Substantia nigra (tissue), 51 donors: ENCODE measurements at places on chromosomes 1 and 21.

GRCh38 chr1:116465477-116465844, 92.4 kb downstream of the ATP1A1 start:
- DNase-seq = no peak

- DNase-seq = no peak
Measured at GRCh38 chr1:80961464-80962190, 839.1 kb upstream of the ADGRL2 start.

DNA sequence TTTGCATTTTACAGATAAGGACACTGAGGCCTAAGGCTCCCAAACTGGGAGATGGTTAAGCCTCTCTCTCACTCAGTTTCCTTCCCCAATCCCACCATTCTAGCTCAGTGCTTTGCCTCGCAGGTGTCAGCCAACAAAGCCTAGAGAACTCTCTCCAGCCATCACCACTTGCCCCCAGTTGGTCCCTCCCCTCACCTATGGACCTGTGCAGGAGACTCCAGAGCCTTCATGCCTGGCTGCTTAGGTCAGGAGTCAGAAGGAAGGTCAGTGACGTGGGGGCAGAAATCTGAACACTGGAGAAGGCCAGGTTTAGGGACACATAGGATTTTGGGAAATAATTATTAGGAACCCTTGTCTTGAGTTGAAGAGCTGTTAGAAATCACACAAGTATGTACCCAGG, 295.3 kb downstream of the PTPRU start:
- DNase-seq = no peak

DNA sequence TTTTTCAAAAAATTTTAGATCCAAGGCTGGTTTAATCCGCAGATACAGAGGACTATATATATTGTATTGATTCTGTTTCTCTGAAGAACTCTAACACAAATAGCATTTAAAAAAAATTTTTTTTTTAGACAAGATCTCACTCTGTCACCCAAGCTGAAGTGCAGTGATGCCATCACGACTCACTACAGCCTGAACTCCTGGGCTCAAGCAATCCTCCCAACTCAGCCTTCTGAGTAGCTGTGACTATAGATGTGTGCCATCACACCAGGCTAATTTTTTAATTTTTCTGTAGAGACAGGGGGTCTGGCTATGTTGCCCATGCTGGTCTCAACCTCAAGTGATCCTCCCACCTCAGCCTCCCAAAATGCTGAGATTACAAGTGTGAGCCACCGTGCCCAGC, 3.0 kb downstream of the ANKRD45 start:
- no peak for DNase-seq

DNA sequence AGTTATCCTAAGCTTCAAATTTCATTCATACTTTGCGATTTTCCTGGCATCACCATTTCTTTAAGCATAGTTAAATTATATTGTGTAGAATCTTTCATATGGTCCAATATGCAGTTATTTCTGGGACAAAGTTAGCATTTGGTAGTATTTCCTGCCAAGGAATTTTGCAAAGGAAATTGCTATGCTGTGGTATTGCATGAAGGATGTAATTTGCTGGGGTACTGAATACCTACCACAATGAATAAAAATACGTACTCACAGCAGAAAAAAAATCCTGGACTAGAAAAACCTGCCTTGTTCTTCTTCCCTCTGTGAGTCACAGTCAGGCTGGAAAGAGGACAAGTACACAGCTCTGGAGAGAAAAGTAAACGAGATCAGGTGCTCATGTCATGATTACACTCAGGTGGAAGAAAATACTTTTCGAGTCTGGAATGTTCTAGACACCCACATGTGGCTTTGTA, 241.2 kb downstream of the PTBP2 start:
- DNase-seq = no peak

DNA sequence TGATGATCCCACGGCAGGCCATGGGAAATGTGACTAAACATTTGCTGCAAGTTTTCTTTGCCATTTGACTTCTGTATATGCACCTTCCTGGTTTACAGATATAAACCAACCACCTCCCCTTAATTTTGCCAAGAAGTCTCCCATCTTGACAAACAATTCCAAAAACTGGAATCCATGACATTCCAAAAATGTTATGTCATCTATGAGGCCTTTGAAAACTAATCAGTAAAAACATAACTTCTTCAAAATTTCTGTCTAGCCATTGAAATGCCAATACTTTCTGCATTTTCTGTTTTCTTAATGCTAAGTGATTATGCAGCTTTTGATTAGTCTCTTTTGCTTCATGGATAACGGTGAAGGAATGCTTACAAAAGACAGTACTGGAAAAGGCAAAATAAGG, 84.1 kb downstream of the LYST start:
- no peak for DNase-seq

DNA sequence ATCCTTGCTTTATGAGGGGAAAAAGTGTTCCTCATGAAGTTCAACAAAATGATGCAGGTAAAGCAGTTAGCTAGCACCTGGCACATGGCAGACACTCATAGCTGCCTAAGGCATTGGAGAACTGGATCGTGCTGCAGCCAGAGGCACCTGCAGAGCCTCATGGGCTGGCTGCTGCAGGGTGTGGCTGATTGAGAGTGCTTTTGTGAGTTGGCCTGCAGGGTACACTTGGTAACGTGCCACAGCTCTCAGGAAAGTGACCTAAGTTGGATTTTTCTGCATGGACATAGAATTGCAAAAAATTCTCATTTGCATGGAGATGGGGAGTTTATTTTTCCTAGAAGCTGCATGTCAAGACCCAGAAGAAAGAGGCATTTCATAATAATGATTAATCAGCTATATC, 31.6 kb upstream of the IL20 start:
- no peak for DNase-seq

DNA sequence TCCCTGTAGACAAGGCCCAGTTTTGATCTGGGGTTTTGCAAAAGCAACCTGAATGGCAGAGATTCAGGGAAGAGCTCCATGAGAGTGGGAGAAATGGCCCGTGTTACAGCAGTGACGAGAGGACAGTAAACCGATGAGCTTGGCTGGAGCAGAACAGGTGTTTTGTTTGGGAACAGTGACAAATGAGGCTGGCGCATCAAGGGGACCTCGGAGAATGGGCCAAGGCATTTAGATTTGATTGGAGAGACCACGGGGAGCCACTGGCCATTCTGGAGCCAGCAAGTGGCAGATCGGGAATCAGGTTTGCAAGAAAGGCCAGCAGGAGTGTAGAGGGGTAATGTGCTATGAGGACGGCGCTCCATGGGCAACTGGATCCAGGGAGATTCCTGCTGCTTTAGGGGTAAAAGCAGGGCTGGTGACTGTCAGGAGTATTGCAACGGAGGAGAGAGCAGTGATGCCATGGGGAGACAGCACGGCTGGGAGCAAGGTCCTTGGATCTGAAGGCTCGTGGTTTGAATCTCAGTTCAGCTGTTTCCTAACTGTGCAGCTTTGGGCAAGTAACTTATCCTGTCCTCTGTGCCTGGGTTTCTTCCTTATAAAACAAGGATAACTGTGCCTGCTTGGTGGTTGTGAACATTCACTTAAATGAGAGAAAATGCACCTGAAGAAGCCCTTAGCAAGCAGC, 9.9 kb upstream of the KLHDC7A start:
- DNase-seq = no peak

DNA sequence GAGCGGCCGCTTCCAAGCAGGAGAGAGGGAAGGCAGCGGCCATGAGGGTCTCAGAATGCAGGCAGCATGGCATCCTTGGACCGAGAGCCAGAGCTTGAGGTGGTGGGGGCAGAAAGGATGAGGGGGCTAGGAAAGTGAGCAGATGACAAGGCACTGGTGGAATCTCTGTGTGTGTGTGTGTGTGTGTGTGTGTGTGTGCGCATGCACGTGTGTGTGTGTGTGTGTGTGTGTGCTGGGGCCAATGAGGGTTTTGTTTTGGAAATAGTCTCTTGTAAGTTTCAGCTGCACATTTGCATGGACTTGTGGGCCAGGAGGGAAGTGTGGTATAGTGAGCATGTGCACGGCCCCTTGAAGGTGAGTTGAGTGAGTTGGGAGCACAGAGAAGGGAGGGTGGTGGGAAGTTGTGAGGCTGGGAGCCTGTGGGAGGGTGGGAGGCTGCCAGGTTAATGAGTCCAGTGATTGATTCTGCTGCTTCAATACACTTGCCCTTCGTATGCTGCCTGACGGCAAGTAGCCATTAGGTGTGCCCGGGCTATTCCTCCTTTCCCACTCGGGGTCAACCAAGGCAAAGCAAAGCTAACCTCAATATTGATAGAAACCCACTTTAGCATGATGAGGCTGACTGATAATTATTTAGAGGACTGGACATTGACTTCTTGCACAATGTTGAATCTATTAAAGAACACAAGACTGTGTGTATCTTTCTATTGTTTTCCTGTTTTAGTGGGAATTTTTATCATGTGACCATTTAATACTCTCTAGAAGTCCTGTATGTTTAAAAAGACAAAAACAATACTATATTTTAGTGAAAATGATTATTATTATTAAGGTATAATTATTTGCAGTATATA, 80.3 kb downstream of the PROX1 start:
- no peak for DNase-seq

DNA sequence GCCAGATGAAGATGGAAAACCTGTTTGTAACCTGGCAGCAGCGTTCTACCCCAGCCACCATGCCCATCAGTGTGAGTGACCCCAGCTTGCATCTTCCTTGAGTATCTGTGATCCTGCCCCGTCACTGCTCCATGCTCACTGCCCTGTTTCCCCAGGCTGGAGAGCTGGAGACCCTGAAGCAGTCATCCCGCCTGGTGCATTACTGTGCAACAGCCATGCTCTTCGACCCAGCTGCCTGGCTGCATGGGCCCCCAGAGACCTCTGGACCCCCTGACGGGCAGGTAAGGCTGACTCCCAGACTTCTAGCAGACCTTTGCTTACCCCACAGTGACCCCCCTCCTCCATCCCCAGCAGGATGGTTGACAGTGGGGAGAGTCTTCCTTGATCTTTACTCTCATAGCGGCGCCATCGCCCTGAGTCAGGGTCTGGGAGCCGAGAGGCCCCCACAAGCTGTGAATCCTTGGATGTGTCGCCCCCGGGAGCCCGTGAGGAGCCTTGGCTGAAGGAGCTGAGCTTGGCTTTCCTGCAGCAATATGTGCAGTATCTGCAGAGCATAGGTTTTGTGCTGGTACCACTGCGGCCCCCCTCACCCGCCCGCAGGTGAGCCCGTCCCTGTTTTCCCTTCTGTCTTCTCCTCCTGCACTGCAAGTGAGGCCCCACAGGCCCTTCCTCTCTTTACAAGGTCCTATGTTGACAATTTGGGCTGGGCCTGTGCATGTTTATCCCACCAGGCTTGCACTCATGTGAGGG, 10.4 kb downstream of the HYI start:
- no peak for DNase-seq

GRCh38 chr1:225603538-225604354, 49.2 kb downstream of the ENAH start:
- no peak for DNase-seq

DNA sequence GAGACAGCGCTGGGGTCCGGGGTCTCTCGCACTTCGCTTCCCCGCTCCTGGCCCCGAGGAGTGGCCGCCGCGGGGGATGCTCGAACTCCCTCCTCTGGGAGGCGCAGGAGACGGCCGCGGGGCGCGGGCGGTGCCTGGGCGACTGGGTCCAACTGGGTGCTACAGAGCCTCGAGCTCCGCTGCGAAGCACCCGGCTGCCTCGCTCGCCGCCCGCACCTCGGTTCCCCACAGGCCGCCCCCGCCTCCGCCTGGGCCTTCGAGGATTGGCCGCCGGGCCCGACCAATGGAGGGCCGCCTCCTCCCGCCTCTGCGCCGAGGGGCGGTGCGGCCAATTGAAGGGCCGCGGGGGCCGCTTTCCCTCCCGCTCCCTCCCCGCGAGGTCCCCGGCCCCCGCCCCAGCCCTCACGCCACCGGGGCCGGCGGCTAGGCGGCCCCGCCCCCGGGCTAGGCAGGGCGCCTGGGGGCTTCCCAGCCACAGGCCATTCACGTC, at the start of gene CNN3:
Gene CNN3, minus strand, starts transcription at position 196 of the 490 bp plus-strand sequence. CDS start 216 bp downstream, outside the sequence.
- peak; percentile 82 for DNase-seq

DNA sequence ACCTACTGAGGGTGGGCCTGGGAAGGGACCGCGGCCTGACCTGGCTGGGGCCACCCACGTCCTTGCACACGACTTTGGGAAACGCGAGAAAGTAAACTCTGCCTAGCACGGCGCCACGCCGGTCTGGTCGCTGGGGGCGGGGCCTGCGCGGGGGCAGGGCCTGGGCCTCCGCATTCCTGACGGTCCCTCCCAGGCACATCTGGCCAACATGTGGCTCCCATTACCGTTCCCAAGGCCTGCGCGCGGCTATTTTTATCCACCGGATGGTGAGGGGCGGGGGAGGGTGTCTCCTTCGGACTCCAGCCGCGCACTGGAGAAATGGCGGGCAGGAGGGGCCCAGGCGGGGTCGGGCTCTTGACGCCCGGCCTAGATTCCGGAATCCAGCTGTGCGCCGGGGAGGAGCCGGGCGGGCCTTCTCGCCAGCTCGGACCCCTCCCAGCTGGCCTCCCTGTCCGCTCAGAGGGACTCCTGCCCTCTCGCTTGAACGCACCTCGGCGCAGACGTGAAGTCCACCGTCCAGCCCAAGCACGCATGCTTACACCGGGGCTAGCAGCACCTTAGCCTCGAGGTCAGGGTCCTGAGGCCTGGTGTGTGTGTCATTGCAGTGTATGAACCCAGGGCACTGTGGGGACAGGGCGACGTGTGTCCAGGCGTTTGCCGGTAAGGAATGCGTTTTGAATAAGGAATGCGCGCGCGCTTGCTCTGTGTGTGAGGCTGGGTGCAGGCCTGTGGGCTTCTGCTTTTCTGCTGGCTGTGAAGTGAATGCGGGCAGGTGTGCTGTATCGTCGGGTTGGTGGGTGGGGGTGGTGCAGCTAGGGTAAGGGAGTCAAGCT, 2.1 kb downstream of the EVA1B start:
- DNase-seq = no peak

GRCh38 chr1:12422488-12422887, 192.7 kb downstream of the VPS13D start:
- no peak for DNase-seq

GRCh38 chr1:85555420-85555819, 25.1 kb upstream of the CCN1 start:
- no peak for DNase-seq

DNA sequence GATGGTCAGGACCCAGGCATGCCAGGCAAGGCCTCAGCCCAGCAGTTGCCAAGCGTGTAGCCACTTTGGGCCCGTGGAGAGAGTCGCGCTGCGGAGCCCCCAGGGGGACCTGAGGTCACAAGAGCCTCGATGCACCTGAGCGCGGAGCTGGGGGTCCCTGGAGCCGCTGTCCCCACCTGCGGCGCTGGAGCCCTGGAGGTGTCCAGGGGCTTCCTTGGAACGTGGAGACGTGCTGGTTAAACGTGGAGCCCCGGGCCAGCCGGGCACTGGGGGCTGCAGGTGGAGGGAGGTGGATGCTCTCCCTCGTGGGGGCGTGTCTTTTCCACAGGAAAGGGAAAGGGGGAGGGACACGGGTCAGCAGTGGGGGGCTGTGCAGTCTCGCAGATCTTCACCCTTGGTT, 3.1 kb downstream of the PLCH2 start:
- no peak for DNase-seq
